Keratinocyte (primary cell): ENCODE measurements at places on chromosomes 7 and 10.

DNA sequence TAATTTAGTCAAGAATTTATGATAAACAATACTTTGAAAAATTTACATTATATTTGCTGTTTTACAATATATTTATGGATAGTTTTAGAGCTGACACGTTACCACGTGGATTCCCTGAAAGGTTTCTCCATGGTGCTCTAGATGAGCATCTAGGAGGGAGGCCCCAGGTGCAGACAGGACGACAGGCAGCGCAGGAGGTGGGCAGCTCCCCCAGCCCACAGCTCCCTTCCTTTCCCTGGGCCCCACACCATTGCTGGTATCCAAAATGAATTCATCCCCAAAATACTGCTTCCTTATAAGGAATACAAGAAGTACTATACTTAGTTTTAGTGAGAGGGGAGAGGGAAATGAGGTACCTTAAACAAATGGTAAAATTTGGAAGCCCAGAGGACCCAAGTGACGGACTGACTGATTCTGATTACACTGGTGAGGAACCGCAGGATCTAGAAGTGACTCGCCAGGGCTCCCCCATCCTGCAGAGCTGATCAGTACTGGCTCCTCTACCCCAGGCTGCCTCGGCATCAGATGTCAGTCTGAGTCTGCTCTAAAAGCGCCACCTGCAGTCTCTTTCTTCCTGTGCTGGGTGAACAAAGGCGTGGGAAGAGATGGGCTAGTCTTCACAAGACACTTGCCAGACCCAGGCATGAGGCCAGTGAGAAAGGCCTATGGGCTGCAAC is 89.2 kb downstream of the DLG5 start:
- no peak for DNase-seq

- no peak for DNase-seq
Observed at GRCh38 chr10:125300937-125301336, 140.6 kb upstream of the CTBP2 start.

GRCh38 chr7:155763691-155764437 is 48.4 kb downstream of the SHH start:
- no peak for DNase-seq

- DNase-seq: no peak
Observed at GRCh38 chr10:59675812-59676211, 33.8 kb downstream of the SLC16A9 start.

DNA sequence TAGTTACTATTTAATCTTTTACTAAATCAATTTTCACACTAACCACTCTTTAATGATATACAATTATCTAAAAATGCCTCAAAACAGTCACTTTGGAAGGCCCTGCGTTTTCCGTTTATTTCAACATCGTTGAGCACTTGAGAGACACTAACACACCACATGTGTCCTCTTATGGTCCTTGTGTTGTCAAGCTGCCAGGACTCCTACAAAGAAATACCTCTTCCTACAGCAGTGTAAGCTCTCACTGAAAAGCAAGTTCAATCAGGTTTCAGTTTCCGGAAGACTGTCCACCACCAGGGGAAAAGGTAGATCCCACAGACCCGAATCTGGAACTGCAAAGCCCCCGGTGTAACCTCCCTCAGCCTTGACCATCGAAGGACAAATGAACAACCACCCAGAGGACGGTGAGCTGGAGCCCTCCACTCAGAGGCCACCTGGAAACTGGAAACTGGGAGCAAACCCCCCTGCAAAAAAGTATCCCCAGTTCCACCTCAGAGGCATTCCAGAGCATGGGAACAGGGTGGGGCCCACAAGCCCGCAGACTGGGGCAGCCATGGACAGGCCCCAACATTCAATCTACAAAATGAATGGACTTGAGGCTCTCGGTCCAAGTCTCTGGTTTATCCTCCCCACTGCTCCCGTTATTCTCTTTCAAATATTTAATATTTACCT is 37.6 kb downstream of the KCNH2 start:
- DNase-seq: no peak

- DNase-seq: no peak
Observed at GRCh38 chr7:138575897-138576428, 115.9 kb downstream of the TRIM24 start.

- DNase-seq: no peak
Observed at GRCh38 chr10:70493660-70494234, 15.2 kb downstream of the PALD1 start.

GRCh38 chr7:26049081-26049480 is 102.9 kb upstream of the NFE2L3 start:
- no peak for DNase-seq

- no peak for DNase-seq
Observed at GRCh38 chr10:127024685-127025435, 119.6 kb downstream of the DOCK1 start.

- no peak for DNase-seq
Observed at GRCh38 chr7:148587076-148587475, 3.5 kb upstream of the C7orf33 start.

GRCh38 chr10:103502849-103503660 is 9.6 kb downstream of the NEURL1 start:
- DNase-seq: no peak

DNA sequence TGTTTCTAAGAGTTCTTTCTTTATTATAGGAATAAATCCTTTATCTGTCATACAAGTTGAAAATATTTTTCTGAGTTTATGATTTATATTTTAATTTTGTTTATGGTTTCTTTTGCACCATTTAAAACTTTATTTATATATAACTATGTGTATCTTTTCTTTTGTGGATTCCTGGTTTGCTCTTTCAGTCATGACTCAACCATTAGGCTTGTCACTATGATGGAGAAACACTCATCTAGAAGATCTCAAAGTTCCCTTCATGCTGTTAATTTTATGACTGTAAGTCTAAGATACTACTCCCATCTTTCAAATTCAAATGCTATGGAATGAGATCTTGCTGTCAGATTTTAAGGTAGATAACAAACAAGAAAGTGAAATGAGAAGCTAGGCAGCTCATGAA is 199.5 kb downstream of the INHBA start:
- no peak for DNase-seq

DNA sequence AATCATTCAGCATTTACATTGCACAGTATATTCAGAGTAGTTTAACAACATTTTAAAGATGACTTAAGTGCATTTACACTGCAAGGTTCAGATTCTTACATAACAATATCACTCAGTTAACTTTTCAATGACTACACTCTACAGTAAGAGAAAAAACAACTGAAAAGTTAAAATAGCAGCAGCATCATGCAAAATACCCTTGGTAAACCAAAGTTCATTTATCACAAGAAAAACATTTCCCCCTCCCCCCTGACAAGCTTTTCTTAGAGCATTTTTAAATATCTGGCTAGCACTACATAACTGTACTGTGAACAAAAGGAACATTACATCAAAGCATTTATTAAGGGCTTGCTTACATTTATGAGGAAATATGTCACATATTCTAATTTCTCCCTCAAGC is 179.5 kb upstream of the HGF start:
- DNase-seq: no peak

GRCh38 chr10:102376901-102377300 is 18.6 kb upstream of the NFKB2 start:
- DNase-seq: no peak

DNA sequence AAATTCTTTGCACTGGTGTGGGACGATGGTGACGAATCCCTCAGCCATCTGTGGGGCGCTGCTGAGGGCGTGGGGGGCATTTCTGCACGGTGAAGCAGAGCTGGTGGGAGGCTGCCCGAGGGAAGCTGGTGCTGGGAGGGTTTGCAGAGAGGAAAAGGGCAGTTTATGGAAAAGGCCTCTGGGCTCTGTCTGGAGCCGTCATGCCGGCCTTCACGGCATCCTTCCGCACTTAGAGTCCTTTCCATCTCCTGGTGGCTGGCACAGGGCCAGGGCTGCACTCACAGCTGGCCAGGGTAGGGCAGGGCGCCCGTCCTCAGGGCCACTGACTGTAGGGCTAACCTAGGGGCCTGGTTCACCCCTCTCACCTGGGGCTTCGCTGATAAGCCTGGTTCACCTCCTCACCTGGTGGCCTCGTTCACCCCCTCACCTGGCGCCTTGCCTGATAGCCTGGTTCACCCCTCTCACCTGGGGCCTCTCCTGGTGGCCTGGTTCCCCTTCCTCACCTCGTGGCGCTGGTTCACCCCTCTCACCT is 598 bp upstream of the AMZ1 start:
- no peak for DNase-seq
